Adipocyte (in vitro differentiated cells): ENCODE measurements at places on chromosomes 1 and 21.

- no peak for DNase-seq
Observed at GRCh38 chr1:85024736-85025135, 23.6 kb downstream of the MCOLN3 start.

GRCh38 chr1:116428576-116428975 is 55.5 kb downstream of the ATP1A1 start:
- DNase-seq: no peak

DNA sequence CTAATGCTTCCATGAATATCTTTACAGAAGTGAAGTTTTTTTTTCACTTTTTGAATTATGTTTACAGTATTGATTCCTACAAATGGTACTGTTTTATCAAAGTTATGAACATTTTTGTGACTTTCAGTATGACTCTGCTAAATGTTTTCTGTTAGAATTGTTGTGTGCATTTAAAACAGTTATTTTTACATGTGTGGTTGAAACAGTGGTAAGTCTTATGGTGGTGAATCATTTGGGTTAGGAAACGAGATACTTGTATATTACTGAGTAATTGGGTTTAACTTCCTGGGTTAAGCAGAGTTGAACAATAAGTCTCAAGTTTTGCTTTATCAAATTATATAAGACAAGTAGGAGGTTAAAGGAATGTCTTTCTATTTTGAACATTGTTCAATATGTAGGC is 66.8 kb downstream of the VPS13D start:
- peak; percentile 74 for DNase-seq

DNA sequence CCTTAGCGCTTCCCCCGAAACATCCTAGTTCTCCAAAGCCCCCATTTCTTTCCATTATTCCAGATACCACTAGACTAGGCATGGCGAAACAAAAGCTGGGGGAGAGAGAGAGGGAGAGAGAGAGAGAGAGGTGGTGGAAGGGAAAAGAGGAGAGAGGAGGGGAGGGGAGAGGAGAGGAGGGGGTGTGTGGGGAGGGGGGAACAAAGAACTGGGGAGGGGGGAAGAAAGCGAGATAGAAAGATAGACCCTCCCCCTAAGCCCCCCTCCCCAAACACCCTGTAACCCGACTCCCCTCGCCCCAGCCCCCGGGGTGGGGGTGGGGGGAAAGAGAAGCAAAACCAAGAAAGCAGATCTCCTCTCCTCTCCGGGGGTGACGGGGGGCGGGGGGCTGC is 352 bp downstream of the MEX3A start:
- no peak for DNase-seq

DNA sequence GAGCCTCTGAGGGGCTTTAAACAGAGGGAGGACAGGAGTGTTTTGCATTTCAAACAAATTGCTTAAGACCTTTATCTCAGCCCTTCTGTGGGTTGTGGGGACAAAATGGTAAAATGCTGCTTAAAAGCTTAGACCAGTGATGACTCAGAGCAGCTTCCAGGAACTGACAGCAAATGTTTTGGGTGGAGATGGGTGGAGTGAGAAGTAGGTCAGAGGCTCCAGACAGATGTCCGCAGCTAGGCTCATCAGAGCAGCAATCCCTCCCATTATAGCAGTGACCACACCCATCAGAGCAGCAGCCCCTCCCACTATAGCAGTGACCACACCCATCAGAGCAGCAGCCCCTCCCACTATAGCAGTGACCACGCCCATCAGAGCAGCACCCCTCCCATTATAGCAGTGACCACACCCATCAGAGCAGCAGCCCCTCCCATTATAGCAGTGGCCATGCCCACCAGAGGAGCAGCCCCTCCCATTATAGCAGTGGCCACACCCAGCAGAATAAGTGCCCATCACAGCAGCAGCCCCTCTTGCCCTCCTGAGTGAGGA is 532.2 kb downstream of the MATN1 start:
- peak; percentile 73 for DNase-seq

DNA sequence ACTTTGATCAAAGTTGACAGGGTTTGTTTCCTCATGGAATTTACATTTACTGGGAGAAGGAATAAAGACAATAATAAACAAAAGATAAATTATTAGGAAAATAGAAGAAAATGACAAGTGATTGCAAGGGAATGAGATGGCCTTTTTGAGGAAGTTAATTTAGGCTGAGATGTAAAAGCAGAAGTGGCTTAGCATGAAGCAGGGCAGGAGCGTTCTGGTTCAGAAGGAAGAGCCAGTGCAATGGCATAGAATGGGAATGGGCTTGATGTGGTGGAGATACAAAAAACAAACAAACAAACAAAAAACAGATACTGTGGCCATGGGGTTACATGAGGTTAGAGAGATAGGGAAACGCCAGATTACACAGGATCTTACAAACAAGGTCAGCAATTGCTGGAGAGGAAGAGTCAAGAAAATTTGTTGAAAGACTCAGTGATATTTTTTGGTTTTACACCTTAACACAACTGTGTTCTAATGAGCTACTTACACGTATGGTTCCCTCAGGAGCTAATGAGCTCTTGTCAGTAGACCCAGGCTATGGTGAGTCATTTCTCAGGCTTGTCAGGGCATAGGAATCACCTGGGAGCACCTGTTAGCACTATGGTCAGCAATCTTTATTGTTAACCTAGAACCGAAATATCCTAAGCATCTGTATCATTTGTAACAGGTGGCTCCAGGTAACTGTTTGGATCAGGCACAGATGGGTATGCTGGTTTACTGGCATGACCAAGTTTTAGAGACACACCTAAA is 8.7 kb upstream of the CADM3 start:
- no peak for DNase-seq

- DNase-seq: peak; percentile 43
Observed at GRCh38 chr1:239428120-239428710, 41.8 kb downstream of the CHRM3 start.

- DNase-seq: no peak
Observed at GRCh38 chr1:244271691-244272308, 179.9 kb downstream of the ADSS2 start.

- DNase-seq: no peak
Observed at GRCh38 chr21:46646541-46647154, 11.2 kb downstream of the PRMT2 start.

DNA sequence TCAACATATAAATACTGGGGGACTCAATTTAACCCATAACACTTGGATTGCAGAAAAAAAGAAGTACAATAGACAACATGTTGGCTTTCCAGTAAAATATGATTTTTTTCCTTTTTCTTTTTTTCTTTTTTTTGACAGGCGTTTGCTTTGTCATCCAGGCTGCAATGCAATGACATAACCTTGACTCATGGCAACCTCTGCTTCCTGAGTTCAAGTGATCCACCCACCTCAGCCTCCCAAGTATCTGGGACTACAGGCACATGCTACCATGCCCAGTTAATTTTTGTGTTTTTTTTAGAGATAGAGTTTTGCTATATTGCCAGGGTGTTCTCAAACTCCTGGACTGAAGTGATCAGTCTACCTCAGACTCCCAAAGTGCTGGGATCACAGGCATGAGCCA is 1512.0 kb upstream of the PRMT6 start:
- peak; percentile 0 for DNase-seq

DNA sequence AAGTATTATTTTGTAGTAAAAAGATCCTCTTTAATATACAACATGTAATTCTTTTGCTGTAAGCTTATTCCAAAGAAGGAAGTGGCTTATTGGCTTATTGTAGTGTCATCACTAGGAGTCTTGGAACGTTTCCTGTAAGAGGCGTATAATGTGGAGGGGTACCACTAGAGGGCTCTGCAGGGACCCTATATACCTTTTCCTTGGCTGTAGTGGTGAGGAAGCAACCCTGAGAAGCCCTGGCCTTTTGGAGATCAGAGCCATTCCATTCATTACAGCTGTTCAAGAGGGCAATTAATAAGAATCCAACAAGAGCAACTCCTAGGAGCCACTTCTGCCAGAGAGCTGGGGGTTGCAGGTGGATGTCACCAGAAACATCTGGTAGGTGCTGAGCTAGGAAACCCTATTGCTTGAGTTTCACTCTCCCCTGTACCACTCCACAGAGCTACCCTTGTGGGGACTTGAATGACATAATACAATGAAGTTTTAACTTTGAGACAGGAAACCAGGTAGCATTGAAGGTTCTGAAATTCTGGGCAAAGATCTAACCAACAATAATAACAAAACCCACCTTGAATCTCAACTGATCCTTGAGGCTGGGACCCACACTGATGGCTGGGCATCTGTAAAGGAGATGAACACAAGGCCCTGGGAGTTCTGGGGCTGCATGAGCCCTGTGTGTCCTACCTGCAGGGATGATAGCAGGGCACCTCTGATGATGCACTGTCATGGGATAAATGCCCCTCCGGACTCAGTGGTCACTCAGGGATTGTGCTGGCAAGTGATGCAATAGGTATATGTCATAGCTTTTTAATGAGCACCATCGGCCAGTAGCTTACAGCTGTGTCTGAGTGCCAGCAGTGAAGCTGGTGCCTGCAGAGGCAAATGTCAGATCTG is 160.2 kb upstream of the COA6 start:
- DNase-seq: no peak

DNA sequence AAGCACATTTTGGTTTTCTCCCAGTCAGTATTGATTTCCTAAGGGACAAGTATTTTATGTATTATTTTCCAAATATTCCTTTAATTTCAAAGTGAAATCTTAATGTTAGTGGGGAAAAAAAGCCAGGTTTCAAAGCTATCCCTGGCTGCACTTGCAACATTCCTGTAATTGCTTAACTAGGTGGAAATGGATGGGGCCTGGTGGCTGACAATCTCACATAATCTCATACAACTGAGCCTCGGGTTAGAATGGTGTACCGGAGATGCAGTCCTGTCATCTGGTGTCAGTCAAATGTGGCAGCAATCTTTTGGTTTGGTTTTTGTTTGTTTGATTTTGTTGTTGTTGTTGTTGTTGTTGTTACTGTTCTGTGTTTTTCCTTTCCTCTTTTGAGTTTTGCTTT is 46.1 kb downstream of the KDM1A start:
- no peak for DNase-seq

- DNase-seq: no peak
Observed at GRCh38 chr1:34656731-34657130, 98.1 kb upstream of the GJB5 start.
